ENCODE measurements at places on chromosomes 1 and 21. TPM values are rescaled to one million over a fixed set of nuclear protein-coding genes. Genes with fewer than 3 reads are reported as not detected.

DNA sequence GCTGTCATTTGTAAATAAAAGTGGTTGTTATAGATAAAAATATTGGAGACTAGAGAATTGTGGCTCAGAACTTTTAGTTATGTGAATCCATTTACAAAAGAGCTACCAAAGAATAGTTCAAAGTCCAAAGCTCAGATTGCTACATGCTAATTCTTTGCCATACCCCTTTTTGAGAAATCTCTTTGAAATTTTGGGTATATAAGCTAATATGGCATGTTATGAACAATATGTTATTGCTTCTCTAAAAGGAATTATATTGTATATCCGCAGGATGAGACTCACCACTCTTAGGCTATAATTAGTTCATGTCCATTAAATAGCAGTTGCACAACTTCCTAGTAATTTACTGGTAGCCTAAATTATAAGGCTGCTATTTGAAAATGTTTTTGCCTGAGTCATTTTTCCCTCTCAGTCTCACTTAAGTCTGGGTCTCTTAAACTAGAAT lies 178.0 kb downstream of the ZNF281 start:
- DNase-seq: no peak

DNA sequence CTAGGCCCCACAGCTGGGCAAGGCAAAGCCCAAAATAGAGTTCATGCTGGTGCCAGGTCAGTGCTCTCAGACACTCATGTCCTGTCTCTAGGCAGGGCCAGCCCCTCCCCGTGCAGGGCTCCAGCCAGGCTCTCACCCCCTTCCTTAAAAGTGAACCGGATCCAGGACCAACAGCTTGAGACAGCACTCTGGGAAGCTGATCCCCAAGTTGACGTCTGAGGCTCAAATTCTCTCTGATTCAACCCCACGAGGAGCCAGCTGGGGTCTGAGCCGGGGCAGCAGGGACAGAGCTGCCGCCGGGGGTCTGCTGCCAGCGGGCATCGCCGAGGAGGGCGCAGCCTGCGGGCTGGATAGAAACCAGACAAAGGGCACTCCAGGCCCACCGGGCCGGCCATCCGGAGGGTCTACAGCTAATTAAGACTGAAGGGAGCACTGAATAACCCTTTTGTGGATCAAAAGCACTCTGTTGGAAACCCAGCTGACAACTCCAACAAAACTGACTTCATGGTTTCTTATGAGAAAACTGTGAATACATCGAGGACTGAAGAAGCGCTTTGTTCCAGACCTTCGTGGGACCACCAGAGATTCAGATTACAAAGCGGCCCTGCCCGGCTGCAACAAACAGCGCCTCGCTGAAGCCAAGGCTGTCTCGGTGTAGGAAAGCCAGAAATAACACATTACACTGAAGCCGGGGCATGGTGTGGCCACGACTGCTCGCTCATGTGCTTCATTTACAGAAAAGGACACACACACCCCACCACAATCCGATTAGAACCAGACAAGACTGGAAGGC lies 95.8 kb downstream of the PSMG1 start:
- no peak for DNase-seq

DNA sequence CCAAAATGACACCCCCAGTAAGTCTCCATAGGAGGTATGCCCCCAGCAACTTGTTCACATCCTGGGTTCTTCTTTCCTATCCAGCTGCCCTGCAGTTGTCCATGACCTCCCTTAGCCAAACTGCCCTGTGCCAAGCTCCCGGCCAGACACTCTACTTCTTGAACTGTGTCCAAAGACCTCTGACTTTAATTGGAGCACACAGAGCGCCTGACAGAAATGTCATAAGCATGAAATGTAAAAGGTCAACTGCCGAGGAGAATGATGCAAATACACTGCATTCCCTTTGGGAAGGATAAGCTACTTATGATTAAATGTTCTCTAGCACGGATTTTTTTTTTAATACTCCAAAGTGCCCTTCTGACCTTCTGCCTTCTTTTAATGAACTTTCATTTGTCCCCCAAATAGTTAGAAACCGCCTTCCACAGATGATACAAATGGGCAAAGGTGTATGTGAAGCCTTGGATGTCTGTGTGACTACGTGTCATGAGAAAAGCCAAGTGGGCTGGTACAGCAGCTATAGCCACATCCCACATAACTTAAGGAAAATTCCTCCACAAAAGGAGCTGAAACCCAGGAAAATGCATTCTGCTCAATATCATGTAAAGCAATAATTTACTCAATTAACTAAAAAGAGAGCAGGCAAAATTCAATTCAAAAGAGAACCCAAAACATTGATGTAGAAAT lies 26.8 kb downstream of the PALMD start:
- no peak for DNase-seq

GRCh38 chr21:28615276-28615675 lies 377.4 kb downstream of the LTN1 start:
- no peak for DNase-seq

- no peak for DNase-seq
Observed at GRCh38 chr1:60111118-60111517, 37.5 kb upstream of the C1orf87 start.

GRCh38 chr1:113811156-113811887 lies 954 bp downstream of the RSBN1 start:
- DNase-seq: no peak

The AMY2A gene
- polyA plus RNA-seq: not detected

All from CD8-positive, alpha-beta memory T cell (primary cell).